ENCODE measurements at places on chromosomes 3 and 15. TPM values are rescaled to one million over a fixed set of nuclear protein-coding genes. Genes with fewer than 3 reads are reported as not detected.
A peak's percentile ranks its signal among the peaks of the same experiment; 100 is the strongest.

DNA sequence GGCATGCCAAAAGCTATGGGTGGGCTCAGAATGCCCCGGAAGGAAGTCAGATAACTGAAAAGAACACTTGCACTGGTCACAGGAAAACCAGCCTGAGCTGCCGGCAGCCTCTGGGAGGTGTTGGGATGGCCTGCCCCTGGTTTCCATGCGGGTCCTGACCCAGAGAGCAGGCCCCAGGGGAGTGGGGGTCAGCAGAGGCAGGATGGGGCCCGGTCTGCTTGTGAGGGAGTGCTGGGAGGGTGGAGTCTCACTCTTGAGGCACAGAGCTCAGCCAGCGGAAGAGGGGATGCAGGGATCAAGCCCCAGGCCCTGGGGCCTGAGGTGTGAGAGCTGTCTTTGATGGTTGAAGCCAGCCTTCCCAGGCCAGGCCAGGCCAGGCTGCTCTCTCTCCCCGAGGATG, 2.4 kb upstream of the RPUSD3 start:
- H3K36me3 ChIP-seq = no peaks in the 10 kb centered on the region
- H3K27ac ChIP-seq = no peak overlapping the region
- peaks cover 5% of the 10 kb centered on the region for H3K4me1 ChIP-seq
- DNase-seq = no peak

GRCh38 chr15:82870727-82871320, 61.4 kb downstream of the WHAMM start:
- no peaks in the 10 kb centered on the region for H3K27me3 ChIP-seq
- H3K36me3 ChIP-seq = no peaks in the 10 kb centered on the region
- H3K4me1 ChIP-seq = no peaks in the 10 kb centered on the region
- DNase-seq = no peak

GRCh38 chr15:28904541-28905315, 19.0 kb downstream of the APBA2 start:
- DNase-seq = no peak
- H3K27ac ChIP-seq = no peak overlapping the region
- H3K4me1 ChIP-seq = peaks cover 15% of the 10 kb centered on the region
- no peaks in the 10 kb centered on the region for H3K27me3 ChIP-seq
- no peak overlapping the region for H3K4me3 ChIP-seq

GRCh38 chr3:176992978-176993377, 204.3 kb downstream of the TBL1XR1 start:
- no peaks in the 10 kb centered on the region for H3K4me1 ChIP-seq
- no peak overlapping the region for H3K4me3 ChIP-seq
- H3K36me3 ChIP-seq = no peaks in the 10 kb centered on the region

DNA sequence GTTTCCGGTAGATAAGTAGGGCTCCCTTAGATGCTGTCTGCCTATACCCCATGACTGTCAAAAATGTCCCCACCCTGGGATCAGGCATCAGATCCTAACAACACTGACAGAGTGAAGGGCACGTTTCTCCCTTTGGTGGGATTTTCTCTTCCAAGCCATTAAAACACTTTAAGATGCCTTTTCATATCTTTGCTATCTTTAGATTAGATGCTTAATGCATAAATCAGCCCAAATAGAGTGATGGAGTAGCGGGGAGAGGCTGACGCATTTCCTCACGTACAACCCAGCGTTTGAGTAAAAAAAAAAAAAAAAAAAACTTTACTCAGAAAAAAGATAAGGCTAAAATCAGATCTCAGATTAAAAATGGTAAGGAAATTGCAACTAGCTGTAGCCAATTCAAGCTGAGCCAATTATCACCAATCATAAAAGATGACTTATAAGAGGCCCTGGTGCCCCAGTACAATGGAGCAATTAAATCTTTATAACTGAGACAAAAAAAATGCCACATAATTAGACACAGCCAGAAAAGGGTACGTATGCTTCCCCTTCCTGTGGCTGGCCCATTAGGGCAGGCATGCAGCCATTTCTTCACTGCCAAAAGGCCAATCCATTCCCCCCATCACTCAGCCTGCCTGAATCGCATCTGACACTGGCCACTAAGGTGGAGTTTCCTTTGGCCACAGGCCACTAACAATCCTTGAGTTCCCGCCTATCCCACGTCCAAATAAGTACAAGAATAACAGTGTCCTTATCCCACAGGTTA, 45.0 kb downstream of the RFTN1 start:
- H3K27me3 ChIP-seq = no peaks in the 10 kb centered on the region
- peaks cover 10% of the 10 kb centered on the region for H3K36me3 ChIP-seq
- H3K27ac ChIP-seq = peak overlapping the region; percentile 68
- H3K4me1 ChIP-seq = peaks cover 6% of the 10 kb centered on the region

DNA sequence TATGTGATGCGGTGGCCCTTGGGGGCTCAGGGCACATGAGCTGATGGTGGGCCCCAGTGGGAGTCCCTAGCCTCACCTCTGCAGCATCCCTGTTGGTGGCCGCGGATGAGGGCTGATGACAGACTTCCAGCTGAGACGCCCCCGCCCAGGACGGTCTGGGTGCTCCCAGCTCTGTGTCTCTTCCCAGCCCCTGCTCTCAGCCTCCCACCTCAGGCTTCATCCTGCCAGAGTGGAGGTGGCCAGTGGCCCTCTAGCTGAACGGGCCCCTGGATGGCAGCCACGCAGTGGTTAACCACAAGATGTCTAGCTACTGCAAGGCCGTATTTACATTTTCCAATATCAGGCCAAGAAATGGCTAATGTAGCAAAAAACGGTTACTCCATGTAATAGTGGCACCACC, 205.3 kb upstream of the LINGO1 start:
- H3K27me3 ChIP-seq = no peaks in the 10 kb centered on the region
- no peak overlapping the region for H3K4me3 ChIP-seq
- no peaks in the 10 kb centered on the region for H3K4me1 ChIP-seq
- no peak overlapping the region for H3K27ac ChIP-seq

- H3K27me3 ChIP-seq = no peaks in the 10 kb centered on the region
- H3K27ac ChIP-seq = no peak overlapping the region
- no peak overlapping the region for H3K4me3 ChIP-seq
- no peaks in the 10 kb centered on the region for H3K4me1 ChIP-seq
Observed at GRCh38 chr15:85008474-85009260, 27.0 kb downstream of the PDE8A start.

The ARPP21 gene
- total RNA-seq = not detected

DNA sequence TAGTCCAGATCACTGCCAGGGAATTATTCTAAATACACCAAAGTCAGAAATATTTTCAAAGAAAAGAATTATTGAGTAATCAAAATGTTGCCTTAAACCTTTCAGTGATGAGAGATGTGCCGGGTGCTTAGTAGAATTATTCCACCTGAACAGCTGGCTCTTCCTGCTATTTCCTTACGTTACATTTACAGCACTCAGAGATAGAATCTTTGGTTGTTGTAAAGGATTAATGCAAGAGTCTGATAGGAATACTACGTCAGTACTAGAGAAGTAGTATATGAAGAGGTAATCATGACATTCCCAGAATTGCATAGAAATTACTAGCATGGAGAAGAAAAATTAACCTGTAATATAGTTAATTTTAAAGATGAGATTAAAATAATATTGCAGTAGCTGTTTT, 50.9 kb upstream of the ZDHHC23 start:
- no peak overlapping the region for H3K27ac ChIP-seq
- H3K27me3 ChIP-seq = no peaks in the 10 kb centered on the region
- no peak for DNase-seq

DNA sequence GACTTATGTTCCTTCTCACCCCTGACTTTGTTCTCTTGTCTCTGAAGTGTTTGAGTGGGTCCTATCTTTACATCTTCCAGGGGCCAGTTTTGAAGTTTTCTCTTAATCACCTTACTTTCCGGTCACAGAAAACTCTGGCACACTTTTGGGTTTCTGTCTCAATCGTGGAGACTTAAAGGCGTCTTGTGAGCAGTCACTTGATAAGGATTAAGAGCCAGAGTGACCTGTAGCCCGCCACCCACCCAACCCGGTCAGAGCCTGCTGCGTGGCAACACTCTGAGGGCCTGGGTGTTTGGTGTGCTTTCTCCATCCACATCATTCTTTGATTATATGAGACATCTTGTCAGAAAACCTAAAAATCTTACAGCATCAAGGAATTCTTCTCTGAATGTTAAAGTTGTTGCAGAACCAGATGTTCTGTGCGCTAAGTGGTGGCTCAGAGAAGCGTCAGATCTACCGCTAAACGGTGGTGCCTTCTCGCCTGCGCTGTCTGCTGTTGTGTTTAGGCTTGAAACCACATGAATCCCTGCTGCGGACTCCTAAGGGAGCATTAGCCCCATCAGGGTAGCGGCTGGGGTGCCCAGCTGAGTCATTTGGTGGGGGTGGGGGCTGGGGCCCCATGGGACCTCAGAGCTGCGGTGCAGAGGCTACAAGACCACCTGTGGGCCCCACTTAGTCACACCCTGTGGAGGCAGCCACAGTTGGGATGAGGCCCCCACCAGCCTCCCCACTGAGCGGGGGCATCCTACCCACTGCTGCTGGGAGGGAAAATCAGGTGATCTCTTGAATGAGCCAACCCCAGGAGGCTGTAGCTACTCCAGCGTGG, 158.7 kb upstream of the BHLHE40 start:
- H3K4me3 ChIP-seq = no peak overlapping the region
- peaks cover 32% of the 10 kb centered on the region for H3K36me3 ChIP-seq
- no peaks in the 10 kb centered on the region for H3K27me3 ChIP-seq
- H3K4me1 ChIP-seq = peaks cover 32% of the 10 kb centered on the region
- H3K27ac ChIP-seq = peak overlapping the region; percentile 63

GRCh38 chr3:124600765-124601164, 129.5 kb upstream of the UMPS start:
- H3K4me1 ChIP-seq = no peaks in the 10 kb centered on the region
- H3K4me3 ChIP-seq = no peak overlapping the region
- H3K27ac ChIP-seq = no peak overlapping the region
- H3K36me3 ChIP-seq = no peaks in the 10 kb centered on the region
- no peaks in the 10 kb centered on the region for H3K27me3 ChIP-seq

The ARPIN gene
- total RNA-seq = not detected
